ENCODE measurements at places on chromosomes 2 and 18.

DNA sequence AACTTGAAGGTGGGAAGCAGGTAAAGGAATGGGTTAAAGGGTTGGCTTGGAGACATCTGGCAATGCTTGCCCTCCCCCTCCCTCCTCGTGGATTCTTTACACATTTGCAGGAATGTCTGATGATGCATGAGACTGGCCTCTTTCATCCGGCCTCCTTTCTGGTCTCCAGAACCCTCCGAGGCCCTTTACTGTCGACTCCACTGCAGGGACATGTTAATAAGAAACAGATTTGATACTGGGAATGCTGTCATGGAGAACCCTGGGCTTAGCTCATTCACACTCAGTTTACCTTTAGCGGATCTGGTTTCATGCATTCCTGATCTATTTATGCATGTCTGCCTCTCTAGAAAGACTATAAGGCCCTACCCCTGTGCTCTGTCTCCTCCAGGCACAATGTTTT lies 238.7 kb downstream of the TGIF1 start:
- no peak for DNase-seq

GRCh38 chr2:40087927-40088326 lies 308.9 kb upstream of the THUMPD2 start:
- no peak for DNase-seq

DNA sequence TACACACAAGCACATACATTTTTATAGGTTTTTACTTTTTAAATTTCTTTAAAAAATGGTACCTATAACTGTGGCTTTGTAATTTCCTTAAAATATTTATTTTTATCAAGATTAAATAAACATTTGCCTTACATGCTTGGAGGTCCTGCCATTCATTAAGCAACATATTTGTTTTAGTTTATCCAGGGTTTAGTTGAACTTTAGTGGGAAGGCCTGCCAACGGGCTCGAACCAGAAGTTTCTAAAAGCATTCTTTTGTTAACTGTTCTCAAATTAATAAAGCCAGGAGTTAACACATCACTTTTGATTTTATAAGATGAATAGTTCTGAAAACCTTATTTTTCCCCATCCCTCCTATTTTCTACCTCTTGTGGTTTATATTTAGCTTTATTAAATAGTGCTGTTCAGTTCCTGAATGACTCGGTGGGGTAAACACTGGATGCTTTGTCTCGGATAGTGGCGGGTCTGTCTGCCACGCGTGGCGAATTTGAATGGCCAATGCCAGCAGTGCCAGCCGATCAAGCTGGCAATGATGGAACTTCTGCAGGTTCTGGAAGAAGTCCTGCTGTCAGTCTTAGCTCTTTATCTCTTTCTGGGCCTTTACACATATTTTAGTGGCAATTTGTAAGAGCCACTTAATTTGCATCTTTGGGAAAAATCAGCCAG lies 32.2 kb downstream of the SH3YL1 start:
- no peak for DNase-seq

- no peak for DNase-seq
Measured at GRCh38 chr18:12470382-12471075, 62.8 kb downstream of the PRELID3A start.

DNA sequence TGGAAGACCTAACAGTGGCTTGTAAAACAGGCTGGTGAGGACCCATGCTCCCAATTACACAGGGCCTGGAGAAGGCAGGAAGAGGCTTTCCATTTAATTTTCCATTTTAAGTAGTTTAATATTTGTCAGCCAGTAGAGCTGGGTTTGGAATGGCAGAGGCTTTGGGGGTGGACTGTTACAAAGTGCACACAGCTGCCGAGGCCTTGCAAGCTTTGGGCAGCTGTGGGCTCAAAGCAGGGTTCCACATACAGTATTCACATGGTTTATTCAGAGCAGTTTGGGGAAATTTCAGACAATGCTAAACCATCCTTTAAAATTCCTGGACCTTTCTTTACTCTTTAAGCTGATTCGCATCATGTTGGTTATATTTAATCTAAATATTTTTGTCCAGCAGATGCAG lies 132.6 kb downstream of the WDSUB1 start:
- no peak for DNase-seq

DNA sequence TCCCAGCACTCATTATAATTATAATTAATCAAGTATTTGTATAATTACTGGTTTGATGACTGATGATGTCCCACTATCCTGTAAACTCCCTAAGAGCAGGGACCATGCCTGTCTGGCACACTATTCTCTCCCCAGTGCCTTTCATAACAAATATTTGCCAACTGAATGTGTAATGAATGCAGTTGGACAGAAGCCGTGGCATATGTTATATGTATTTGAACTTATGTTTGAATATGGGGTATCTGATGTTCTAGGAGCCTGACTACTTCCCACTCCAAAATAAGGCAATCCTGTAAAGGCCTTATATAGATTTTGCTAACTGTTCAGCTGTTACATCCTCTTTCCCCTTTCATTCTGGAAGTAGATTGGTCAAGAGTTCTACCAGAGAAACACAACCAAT lies 19.7 kb downstream of the OSBPL6 start:
- no peak for DNase-seq

- DNase-seq = no peak
Measured at GRCh38 chr2:240387669-240388358, 47.6 kb upstream of the GPC1 start.

DNA sequence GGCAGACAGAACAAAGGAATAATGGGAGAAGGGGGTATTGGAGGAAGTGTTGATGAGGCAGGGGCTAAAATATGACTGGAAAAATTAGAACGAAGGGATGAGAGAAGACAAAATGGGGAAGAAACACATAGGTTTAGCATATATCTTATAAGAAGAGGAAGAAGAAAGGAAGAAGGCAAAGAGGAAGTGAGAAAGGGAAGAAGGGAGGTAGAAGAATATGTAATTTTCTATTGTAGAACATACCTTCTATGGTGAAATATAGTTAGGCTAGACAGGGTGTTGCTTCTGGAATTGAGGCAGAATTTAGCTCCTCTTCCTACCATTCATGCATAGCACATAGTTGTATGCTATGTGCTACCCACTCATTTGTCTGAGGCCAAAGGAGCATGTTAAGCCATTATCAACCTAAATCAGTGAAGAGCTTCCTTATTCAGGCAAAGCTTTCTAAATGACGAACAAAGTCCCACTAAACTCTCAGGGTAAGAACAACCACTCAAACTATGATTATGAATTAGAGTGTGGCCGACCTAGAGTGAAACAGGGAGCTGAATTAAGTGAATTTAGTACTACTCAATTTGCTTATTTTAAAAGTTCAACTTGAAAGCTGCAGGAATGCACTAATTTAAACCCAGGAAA lies 180.9 kb upstream of the GALNT5 start:
- no peak for DNase-seq

DNA sequence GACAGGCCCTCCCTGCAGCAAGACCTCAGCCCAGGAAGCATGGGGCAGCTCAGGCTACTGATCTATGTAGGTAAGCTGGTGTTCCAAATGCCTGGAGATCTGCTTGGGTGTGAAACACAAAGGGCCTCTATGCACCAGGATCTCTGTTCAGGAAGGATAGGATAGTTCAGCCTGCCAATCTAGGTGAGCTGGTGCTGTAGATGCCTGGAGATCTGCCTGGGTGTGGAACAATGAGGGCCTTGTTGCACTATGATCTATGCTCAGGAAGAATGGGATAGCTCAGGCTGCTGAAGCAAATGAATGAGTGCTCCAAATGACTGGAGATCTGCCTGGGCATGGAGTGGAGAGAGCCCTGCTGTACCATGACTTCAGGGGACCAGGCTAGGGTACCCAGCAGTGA lies 48.9 kb upstream of the MYL1 start:
- no peak for DNase-seq

- no peak for DNase-seq
Measured at GRCh38 chr2:235026649-235027557, 75.1 kb downstream of the SH3BP4 start.

- DNase-seq = no peak
Measured at GRCh38 chr2:190569994-190570755, 35.7 kb upstream of the NEMP2 start.

DNA sequence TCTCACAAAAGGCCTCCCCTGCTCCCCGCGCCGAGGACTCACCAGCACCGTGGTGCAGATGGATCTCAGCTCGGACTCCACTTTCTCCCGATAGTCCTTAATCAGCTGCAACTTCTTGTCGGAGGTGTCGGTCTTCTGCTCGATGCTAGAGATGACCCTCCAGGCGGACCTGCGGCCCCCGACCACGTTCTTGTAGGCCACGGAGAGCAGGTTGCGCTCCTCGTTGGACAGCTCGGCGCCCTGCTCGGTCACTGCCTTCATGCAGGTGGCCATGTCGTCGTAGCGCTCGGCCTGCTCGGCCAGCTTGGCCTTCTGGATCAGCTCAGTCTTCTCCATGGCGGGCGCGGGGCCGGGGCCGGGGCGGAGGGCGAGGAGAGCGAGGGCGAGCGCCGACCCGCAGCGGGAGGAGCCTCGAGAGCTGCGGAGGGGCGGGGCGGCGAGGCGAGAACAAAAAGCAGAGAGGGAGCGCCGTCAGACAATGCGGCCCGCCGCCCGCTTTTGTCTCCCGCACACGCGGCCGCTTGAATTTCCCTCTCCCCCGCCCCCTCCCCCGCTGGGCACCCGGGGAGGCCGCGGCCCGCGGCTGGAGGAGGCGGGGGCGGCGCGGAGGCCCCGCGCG lies 571 bp downstream of the YWHAQ start:
- DNase-seq = peak; percentile 79

DNA sequence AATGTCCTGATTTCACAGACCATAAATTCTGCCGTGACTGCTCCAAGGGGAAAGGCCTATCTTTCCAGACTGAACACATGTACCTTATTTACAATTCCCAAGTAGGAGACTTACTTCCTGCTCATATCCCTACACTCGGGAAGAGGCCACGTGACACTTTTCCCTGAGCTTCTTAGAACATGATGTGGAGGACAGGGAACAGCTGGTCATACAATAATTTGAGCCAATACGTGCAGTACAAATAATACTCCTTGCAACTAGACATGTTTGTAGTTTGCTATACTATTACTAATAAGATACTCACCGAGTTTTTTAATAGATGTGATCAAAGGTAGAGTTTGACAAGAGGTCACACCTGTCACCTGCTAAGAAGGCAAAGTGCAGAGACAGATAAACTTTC lies 256.4 kb downstream of the SP3 start:
- no peak for DNase-seq

DNA sequence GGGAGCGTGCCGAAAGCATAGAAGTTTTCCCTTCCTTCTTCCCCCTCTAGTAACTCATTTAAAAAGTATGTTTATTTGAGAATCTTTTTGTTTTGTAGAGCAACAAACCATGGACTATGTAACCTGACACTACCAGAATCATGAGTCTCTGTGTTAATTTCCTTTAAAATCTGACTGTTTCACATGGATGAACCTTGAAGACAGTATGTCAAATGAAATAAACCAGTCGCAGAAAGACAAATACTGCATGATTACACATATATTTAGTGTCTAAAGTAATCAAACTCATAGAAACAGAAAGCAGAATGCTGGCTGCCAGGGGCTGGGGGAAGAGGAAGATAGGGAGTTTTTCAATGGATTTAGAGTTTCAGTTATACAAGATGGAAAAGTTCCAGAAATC lies 32.3 kb downstream of the PTPN2 start:
- DNase-seq = no peak

DNA sequence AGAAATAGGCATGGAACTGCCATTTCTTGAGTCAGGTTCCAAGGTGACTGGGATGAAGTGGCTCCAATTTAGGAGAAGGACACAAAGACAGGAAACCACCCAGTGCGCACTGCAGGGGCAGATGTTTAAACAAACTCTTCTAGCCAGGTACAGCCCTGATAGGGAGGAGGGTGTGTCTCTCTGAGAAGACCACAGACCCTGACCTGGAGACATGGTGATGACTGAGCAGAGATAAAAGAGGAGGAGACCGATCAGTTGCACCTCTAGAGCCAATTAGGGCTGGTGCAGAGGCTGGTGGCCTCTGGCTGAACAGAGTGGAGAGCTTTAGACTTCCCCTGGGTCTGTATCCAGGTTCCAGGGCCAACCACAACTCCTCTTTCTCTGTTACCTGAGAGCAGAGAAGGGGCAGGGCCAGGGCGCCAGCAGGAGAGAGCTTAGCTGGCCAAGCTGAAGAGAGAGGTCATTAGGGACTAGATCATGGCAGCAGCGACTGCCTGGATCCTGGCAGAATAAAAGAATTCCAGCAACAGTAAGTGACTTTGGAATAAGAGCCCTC lies 5.4 kb upstream of the SPOPL start:
- no peak for DNase-seq

DNA sequence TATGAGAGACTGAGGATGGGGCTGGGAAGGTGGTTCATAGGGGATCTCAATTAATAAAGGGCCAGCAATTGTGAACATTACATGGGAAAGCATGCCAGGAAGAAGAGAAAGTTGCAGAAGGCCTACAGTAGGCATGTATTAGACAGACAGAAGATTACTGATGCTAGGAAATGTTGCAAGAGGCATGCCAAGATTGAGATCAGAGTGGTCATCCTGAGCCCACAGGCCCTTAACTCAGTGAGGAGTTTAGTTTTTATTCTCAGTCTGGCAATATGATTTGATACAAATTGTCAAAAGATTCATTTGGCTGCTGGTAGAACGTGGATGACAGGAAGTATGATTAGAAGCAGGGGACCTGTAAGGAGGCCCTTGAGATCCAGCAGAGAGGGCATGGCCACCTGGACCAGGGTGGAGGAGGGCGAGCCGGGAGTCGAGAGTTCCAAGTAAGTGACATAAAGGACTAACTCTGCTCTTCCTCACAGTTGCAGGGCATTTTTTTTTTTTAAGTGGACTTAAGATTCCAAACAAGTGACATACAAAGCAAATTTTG lies 54.9 kb downstream of the EPHA4 start:
- DNase-seq = no peak

- DNase-seq = no peak
Measured at GRCh38 chr18:57527556-57528229, 58.8 kb downstream of the FECH start.

DNA sequence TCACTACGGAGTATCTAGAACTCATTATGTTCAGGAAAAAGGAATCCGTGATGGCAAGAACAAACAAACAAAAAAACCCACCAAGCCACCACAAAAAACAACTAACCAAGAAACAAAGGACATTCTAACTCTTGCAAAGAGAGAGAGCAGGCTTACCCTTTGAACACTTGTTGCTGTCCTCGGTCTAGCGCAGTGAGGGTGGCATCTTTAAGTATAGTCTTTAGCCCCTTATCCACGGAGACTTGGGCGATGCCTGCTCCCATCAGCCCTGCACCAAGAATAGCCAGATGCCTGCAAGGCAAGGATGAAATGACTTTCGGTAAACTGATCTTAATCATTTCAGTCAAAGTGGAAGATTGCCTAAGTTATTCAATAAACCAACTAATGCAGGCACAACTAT lies 31.0 kb downstream of the GAREM2 start:
- DNase-seq = no peak

- DNase-seq = no peak
Measured at GRCh38 chr2:159595410-159596046, 20.8 kb downstream of the BAZ2B start.

- no peak for DNase-seq
Measured at GRCh38 chr2:48774251-48774650, 18.7 kb upstream of the LHCGR start.
